ENCODE measurements at places on chromosomes 3 and 15.

GRCh38 chr3:72343078-72343477 lies 505.2 kb downstream of the SHQ1 start:
- peak; percentile 82 for DNase-seq

- no peak for DNase-seq
These were observed 521.9 kb upstream of the PROK2 start for GRCh38 chr3:72306800-72307341.

GRCh38 chr3:179005706-179006105 lies 65.9 kb downstream of the ZMAT3 start:
- DNase-seq = no peak

GRCh38 chr15:83099290-83099689 lies 8.2 kb upstream of the TM6SF1 start:
- no peak for DNase-seq

DNA sequence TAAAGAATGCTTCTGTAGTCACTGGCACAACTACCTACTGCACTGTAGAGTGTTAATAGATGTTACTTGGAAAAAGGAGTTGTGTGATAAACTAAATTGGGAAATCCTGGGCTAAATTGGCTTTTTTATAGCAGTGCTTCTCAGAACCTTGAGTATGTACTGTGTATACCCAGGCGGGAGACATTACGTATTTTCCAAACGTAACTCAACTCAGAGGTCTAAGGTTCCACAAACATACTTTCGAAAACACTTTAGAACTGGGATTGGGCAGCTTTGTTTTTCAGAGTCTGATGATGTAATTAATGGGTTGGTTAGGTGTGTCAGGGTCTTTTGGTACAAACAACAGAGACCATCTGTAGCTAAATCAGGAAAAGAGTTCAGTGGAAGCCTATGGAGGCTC lies 53.5 kb upstream of the CHST2 start:
- DNase-seq = no peak

GRCh38 chr3:44208568-44208967 lies 33.1 kb upstream of the TOPAZ1 start:
- DNase-seq = no peak

- no peak for DNase-seq
These were observed 11.8 kb downstream of the CYFIP1 start for GRCh38 chr15:22968366-22968765.

DNA sequence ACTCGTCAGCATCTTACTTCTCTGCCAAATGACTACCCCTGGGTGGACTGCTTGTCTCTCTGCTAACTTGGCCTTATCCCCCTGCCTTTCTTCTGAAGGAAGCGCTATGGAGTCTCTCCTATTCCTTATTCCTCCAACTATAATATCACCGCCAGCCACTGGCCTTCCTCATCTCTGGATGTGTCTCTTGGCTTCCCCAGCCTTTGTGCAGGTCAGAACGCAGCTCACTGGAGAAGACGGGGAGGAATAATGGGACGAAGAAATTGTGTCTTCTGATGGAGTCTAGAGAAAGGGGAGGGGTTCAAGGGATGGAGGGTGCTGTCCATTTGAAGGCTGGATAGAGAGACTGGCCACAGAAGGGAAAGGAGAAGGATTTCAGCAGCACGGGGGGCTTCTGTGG lies 16.9 kb downstream of the ITGA11 start:
- no peak for DNase-seq

- DNase-seq = no peak
These were observed 289.2 kb upstream of the CHRM5 start for GRCh38 chr15:33679061-33679460.

- no peak for DNase-seq
These were observed 100.0 kb upstream of the KBTBD8 start for GRCh38 chr3:66898155-66898554.

DNA sequence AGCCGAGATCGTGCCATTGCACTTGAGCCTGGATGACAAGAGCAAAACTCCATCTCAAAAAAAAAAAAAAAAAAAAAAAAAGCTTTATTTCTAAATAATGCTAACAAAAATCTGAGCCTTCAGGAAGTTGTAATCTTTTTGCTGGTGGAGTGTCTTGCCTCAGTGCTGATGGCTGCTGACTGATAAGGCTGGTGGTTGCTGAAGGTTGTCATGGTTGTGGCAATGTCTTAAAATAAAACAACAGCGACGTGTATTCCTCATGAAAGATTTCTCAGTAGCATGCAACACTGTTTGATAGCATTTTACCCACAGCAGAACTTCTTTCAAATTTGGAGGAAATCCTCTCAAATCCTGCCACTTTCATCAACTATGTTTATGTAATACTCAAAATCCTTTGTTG lies 77.4 kb upstream of the PTPRG start:
- DNase-seq = no peak

DNA sequence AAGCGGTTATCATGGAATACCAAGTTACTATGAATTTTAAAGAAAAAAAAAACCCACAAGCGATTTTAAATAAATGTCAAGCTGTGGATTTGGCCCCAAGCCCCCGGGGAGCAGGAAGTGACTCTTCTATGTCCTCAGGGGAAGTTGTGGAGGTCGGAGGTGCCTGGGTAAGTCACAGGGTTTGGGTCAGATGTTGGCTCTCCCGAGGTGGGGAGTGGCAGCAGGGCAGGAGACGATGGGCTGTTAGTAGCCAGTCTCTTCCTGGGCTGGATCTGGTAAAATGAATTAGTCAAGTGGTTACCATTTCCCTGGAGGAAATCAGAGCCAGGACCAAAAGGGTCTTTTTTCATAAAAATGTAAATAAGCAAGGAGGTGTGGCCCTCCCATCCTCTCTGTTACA lies 316.7 kb downstream of the TLE3 start:
- no peak for DNase-seq

- DNase-seq = peak; percentile 4
These were observed 60.2 kb downstream of the MAP3K13 start for GRCh38 chr3:185423178-185423577.

- DNase-seq = no peak
These were observed 498.0 kb downstream of the MECOM start for GRCh38 chr3:169165196-169166158.

- DNase-seq = no peak
These were observed 262.9 kb downstream of the CTNNB1 start for GRCh38 chr3:41462103-41462691.

DNA sequence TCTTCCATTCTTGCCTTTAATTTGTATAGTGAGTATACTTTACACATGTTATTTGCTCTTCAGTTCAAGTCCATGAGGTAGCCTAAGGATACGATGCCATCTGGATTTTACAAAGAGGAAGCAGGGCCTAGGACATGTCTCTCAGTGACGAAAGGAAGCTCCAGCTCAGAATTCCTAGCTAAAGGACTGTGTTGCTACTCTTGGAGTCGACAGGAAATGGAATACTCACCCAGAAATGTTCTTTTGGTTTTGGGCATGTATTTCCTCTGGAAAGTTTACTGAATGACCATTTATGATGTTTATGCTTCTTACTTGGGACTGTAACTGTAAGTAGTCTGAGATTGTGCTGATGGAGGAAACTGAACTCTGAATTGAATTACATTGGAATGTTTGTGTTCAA lies 12.5 kb downstream of the OXNAD1 start:
- no peak for DNase-seq

DNA sequence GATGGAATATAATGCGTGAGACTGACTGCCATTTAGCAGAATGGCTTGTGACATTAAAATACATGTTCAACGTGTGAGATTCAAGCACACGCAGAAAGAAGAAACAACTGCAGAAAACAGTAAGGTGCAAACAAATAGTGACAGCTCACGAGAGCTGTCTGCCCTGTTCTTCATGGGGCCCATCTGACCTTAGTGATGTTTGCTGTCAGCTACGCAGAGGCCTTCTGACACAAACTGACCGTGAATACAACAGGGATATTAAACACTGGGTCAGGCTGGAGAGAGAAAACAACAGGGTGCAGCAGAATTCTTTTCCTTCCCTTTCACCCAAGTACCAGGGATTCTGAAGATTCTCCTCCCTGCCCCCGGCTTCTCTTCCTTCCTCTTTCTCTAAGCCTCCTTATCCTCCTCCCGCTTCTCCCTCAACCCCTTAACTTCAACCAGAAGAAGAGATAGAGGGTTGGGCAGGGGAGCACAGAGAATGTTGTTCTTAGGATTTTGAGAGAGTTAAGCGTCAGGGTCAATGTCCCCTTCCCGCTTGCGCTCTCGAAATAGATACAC lies 2.1 kb downstream of the TNFAIP8L3 start:
- DNase-seq = no peak

- no peak for DNase-seq
These were observed 202.7 kb upstream of the TOPAZ1 start for GRCh38 chr3:44039006-44039405.

GRCh38 chr3:196694202-196694638 lies 17.8 kb downstream of the CEP19 start:
- DNase-seq = peak; percentile 15

- DNase-seq = no peak
These were observed 31.6 kb upstream of the SV2B start for GRCh38 chr15:91068436-91068835.

DNA sequence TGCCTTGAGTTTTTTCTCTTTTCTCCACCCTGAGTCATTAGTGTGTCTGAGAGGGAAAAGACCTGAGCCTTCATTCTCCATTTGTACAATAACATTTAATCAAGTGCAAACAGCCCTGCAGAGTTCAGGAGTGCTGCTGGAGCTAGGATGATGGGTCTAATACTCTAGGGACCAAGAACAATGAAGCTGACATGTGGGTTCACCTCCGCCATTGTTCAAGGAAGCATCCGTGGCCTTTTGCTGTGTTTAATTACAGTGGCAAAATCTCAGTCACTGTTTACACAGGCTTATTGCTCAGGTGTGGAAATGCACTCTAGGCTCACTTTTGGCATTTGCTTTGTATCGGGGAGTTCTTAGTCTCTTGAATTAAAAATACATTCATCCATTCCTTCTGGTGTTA lies 259.6 kb downstream of the LRTM1 start:
- DNase-seq = no peak

- DNase-seq = no peak
These were observed 78.2 kb downstream of the GALK2 start for GRCh38 chr15:49248291-49248690.

DNA sequence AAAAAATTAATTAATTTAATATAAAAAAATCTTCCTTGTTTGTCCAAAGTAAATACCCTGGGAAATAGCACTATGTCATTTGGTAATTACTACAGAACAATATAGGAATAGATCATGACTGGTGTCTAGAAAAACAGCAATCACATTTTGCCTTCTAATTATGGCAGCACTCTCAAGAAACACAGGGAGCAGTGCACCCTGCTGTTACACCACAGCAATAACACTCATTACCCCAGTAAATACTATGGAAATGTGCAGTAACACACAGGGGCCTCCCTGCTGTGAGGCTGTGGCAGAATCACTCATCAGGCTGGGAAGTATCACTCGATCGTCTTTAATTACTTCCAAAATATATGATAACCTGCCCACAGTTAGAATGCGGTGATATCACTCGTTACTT lies 646.0 kb downstream of the TUSC7 start:
- no peak for DNase-seq

DNA sequence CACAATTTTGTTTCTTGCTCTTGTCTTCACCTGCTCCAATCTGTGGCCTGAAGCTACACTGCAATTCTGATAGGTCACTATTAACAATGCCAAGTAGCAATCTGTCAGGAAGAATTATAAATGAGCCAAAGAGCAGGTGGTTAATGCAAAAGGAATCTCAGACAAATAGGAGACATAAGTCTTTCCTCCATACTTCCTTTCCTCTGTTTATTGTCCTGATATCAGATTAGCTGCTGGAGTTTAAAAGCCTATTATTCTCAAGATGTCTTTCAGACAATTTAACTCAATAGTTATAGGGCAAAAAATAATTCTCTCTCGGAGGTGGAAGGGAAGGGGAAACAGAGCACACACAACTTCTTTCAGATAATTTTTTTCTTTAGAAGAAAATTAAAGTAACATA lies 491.6 kb downstream of the MFSD1 start:
- DNase-seq = no peak

DNA sequence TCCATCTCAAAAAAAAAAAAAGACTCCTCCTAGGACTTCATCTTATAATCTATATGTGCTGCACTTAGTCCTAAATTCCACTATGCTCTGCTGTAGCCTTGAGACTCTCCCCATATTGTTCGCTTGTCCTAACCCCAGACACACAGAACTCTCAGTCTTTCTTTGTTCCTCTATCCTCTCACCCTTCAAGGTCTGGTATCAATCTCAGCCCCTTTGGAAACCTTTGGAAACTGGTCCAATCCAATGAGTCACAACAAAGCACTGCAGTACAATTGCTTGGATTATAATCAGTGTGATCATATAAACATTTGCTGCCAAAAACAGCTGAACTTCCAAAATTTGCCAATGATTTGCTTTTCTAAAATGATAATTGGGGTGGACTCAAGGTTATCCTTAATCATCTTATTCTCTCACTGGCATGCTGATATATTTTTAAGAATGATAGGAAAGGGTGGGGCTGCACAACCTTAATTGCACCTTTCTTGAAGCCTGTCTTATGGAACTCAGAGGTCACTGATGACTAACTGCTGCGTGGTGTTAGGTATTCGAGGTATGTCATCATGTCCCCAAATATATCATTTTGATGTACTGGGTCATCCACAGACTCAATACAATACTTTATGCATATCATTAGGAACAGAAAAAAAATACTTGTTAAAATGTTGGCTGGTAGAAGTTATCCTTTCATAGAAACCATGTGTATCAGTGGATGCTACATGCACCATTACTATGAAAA lies 756.7 kb downstream of the NR2F2 start:
- no peak for DNase-seq

GRCh38 chr15:98746375-98747155 lies 98.2 kb downstream of the IGF1R start:
- DNase-seq = no peak

DNA sequence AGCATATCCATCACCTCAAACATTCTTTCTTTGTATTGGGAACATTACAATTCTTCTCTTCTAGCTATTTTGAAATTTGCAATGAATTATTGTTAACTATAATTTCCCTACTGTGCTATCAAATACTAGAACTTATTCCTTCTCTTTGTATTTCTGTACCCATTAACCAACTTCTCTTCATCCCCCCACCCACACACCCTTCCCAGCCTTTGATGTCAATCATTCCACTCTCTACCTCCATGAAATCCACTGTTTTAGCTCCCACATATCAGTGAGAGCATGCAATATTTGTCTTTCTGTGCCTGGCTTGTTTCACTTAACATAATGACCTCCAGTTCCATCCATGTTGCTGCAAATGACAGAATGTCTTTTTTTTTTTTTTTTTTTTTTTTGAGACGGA lies 30.6 kb downstream of the MRAS start:
- DNase-seq = no peak

- no peak for DNase-seq
These were observed 30.8 kb downstream of the TOP2B start for GRCh38 chr3:25633919-25634318.

DNA sequence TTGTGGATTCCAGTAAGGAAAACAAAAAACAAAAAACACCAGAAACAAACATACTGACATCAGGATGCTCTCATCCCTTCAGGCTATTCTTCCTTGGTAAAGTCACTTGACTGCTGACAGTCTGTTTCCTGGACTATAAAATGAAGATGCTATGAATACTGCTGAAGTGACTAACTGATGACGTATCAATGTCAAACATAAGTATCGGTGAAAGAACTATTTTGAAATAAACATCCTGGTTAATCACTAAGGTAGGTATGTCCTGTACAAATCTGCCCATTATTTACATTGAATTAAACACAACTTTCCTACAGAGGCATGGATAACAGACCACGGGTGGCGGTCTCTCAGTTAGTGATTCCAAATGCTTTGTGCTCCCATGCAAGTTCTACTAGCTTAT lies 45.9 kb downstream of the CHAC1 start:
- no peak for DNase-seq

GRCh38 chr3:142154186-142154585 lies 4.8 kb upstream of the TFDP2 start:
- no peak for DNase-seq

- DNase-seq = no peak
These were observed 6.6 kb downstream of the GPX1 start for GRCh38 chr3:49351521-49352011.
